ENCODE measurements at places on chromosomes 3 and 15.
A peak's percentile ranks its signal among the peaks of the same experiment; 100 is the strongest.

DNA sequence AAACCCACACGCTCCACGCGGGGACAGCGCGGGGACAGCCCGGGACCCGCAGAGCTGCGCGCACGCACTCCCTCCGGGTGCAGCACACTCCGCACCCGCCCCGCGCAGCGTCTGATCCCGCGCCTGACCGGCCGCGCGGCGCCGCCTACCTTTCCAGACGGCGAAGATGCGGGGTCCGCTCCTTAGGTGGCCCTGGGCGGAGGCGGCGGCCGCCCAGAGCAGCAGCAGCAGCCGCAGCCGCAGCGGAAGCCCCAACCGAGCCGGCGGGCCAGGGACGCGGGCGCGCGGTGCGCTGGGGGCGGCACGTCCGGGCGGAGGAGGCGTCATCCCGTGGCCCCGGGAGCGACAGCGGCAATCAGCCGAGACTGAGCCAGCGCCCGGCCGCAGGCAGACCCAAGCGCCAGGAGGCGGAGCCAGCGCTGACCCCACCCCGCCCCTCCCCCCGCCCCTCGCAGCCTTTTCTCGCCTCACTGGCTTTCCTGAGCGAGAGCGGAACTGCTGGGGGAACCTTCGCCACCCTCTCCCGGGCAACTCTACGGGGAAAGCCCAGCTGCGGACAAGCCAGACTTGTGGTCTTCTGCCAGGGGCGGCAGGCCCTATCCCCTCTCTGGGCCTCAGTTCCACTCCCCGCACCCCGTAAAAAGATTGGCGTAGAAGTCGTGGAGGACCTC lies at the start of gene SEMA7A:
Gene SEMA7A (minus strand): TSS at position 367 of the 671 bp plus-strand sequence. CDS start 40 bp downstream, at position 327.
- H3K36me3 ChIP-seq = peaks cover 27% of the 10 kb centered on the region
- H3K27ac ChIP-seq = peak within 1 kb of the TSS; percentile 86
- H3K4me1 ChIP-seq = peaks cover 72% of the 10 kb centered on the region
- no peaks in the 10 kb centered on the region for H3K27me3 ChIP-seq
- H3K4me3 ChIP-seq = peak within 1 kb of the TSS; percentile 95
- DNase-seq = peak; percentile 96

GRCh38 chr3:171311784-171312183 lies 148.4 kb downstream of the TNIK start:
- H3K4me3 ChIP-seq = peak overlapping the region; percentile 38
- H3K27me3 ChIP-seq = no peaks in the 10 kb centered on the region
- no peak overlapping the region for H3K27ac ChIP-seq
- no peak for DNase-seq
- H3K36me3 ChIP-seq = peaks cover 11% of the 10 kb centered on the region

GRCh38 chr15:101038327-101039003 lies 119.3 kb downstream of the LRRK1 start:
- no peak overlapping the region for H3K27ac ChIP-seq
- H3K4me3 ChIP-seq = no peak overlapping the region
- H3K27me3 ChIP-seq = peaks cover 62% of the 10 kb centered on the region
- DNase-seq = no peak

DNA sequence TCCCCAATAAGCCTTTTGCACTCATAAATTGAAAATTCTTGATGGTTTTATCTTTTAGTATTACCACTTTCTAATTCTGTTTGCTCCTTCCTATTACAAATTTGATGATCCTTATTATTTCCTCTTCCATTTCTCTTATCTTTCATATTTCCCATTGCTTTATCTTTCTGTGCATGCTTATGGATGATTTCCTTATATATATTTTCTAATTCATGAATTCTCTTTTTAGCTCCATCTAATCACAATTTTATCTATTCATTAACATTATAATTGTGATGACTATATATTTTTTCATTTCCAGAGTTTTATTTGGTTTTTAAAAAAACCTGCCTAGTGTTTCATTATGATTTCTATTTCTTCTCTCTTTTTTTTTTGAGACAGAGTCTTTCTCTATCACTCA lies 17.9 kb downstream of the FOXL2NB start:
- H3K4me1 ChIP-seq = peaks cover 9% of the 10 kb centered on the region
- H3K36me3 ChIP-seq = no peaks in the 10 kb centered on the region
- H3K27ac ChIP-seq = no peak overlapping the region
- H3K27me3 ChIP-seq = peaks cover 23% of the 10 kb centered on the region
- no peak overlapping the region for H3K4me3 ChIP-seq

GRCh38 chr3:72473156-72473555 lies 375.1 kb downstream of the SHQ1 start:
- H3K36me3 ChIP-seq = peaks cover 3% of the 10 kb centered on the region
- H3K4me3 ChIP-seq = no peak overlapping the region
- H3K27ac ChIP-seq = peak overlapping the region; percentile 46
- H3K4me1 ChIP-seq = peaks cover 26% of the 10 kb centered on the region
- H3K27me3 ChIP-seq = no peaks in the 10 kb centered on the region

GRCh38 chr3:13025090-13025489 lies 48.1 kb downstream of the IQSEC1 start:
- no peaks in the 10 kb centered on the region for H3K36me3 ChIP-seq
- H3K27ac ChIP-seq = no peak overlapping the region
- no peak for DNase-seq
- peaks cover 10% of the 10 kb centered on the region for H3K4me1 ChIP-seq

GRCh38 chr3:69787436-69788168 lies 48.3 kb downstream of the MITF start:
- no peaks in the 10 kb centered on the region for H3K4me1 ChIP-seq
- no peaks in the 10 kb centered on the region for H3K36me3 ChIP-seq
- no peaks in the 10 kb centered on the region for H3K27me3 ChIP-seq

DNA sequence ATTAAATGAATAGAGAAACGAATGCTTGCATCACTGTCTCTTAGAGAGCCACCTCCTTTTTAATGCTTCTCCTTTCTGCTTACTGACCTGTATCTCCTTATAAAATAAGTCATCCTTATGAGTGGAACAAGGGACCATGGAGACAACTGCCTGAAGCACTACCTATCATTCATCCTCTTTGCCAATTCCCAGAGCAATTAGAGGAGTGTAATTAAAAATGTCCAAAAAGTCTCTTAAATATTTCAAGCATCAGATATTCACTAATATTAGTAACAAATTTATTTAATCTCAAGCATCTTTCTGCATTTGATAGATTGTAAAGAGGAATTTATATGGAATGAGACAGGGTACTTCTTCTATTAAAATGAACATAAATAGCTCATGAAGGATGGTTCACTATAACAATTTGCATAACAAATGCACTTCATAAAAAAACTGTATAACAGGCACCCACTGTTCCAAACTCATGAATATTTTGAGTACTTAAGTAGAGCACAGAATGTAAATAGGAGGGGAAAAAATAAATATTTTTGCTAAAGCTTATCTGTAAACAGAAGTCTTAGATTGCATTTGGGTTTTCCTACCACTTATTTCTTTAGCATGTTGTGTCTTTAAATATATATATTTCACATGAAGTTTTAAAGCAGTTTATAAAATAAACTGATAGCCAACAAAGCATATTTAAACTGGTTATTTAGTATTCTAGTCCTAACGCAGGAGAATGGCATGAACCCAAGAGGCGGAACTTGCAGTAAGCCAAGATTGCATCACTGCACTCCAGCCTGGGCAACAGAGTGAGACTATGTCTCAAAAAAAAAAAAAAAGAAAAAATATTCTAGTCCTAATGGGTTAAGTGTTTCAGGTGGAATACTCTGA lies 269.3 kb downstream of the TBL1XR1 start:
- H3K27me3 ChIP-seq = peaks cover 11% of the 10 kb centered on the region
- no peaks in the 10 kb centered on the region for H3K4me1 ChIP-seq
- H3K27ac ChIP-seq = no peak overlapping the region

DNA sequence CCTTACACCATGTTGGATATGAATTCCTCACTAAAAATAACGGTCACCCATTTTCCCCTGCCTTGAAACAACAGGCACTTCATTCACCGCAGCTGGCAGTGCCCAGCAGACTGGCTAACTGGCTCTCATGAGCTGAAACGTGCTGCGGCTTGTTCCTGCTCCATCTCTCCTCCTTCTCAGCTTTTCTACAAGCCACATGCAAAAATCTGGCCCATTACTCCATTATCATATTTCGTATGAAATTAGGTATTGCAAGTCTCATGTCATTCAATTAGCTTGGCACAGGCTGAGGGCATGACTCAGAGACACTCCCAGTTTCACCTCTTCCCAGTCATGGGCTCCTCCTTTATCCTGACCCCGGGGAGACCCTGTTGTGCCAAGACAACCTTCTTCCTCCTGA lies 60.0 kb downstream of the MAGEF1 start:
- H3K27me3 ChIP-seq = peaks cover 7% of the 10 kb centered on the region
- no peak overlapping the region for H3K27ac ChIP-seq
- H3K4me1 ChIP-seq = peaks cover 8% of the 10 kb centered on the region
- no peaks in the 10 kb centered on the region for H3K36me3 ChIP-seq

DNA sequence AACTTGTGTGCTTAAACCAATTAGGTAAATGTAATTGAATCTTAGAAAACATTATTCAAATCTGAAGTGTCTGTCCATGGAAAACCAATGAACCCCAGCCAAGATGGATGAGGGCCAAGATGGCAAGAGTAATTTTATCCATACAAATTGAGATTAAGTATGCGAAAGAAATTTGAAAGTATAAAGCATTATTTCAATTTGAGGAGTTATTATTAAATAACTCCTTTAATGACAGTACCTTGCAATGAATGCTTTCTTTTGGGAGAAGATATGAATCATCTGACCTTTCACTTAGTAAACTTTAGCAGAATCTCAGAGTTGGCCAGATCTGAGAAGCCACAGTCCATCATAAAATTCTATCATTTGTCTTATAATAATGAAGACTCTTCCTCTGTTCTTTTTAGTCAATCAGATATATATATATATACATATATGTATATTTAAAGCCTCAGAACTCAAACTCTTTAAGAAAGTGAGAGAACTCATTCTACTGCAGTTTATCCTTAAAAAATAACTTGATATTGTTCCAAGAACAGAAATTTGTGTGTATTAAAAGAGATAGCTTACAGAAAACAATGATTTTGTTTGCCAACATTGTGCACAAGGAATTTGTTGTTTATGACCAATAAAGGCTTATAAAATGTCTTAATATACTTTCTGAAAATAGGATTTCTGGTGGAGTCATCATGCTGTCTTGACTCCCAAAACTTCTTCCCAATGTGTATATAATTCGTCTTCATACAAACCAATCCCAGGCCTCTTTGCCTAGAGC lies 434.8 kb upstream of the THBS1 start:
- H3K4me1 ChIP-seq = peaks cover 37% of the 10 kb centered on the region
- H3K27ac ChIP-seq = no peak overlapping the region
- no peaks in the 10 kb centered on the region for H3K27me3 ChIP-seq

DNA sequence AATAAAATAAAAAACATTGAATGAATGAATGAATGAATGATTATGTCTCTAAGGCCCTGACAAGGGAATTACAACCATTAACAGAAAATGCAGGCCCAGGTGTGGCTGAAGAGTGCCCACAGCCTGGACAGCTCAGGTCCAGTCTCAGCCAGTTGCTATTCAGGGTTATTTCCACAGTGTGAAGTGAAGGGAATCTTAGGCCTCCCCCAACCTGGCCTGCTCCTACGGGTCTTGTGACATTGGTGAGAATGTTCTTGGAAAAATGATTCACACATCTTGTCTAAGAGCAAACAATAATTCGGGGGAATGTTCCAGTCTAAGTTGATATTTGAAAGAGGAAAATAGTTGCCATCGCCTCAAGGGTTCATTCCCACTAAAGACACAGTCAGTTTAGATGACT lies 37.0 kb downstream of the MINDY4B start:
- no peaks in the 10 kb centered on the region for H3K36me3 ChIP-seq
- H3K27ac ChIP-seq = no peak overlapping the region
- peaks cover 15% of the 10 kb centered on the region for H3K27me3 ChIP-seq
- DNase-seq = no peak

- H3K4me1 ChIP-seq = peaks cover 2% of the 10 kb centered on the region
- H3K36me3 ChIP-seq = no peaks in the 10 kb centered on the region
- H3K27ac ChIP-seq = no peak overlapping the region
These were observed 9.3 kb downstream of the GLDN start for GRCh38 chr15:51350723-51351122.

GRCh38 chr3:134081211-134081610 lies 51.5 kb upstream of the SLCO2A1 start:
- DNase-seq = no peak
- H3K36me3 ChIP-seq = no peaks in the 10 kb centered on the region
- H3K27ac ChIP-seq = no peak overlapping the region
- no peak overlapping the region for H3K4me3 ChIP-seq

GRCh38 chr3:15331606-15332404 lies 581 bp downstream of the SH3BP5 start:
- peaks cover 2% of the 10 kb centered on the region for H3K27me3 ChIP-seq
- peak; percentile 79 for DNase-seq
- peaks cover 29% of the 10 kb centered on the region for H3K36me3 ChIP-seq
- H3K4me1 ChIP-seq = peaks cover 51% of the 10 kb centered on the region

- H3K4me3 ChIP-seq = no peak overlapping the region
- H3K27me3 ChIP-seq = peaks cover 61% of the 10 kb centered on the region
- H3K36me3 ChIP-seq = no peaks in the 10 kb centered on the region
- H3K27ac ChIP-seq = no peak overlapping the region
- DNase-seq = no peak
- H3K4me1 ChIP-seq = no peaks in the 10 kb centered on the region
These were observed 10.3 kb upstream of the RYK start for GRCh38 chr3:134260987-134261386.

DNA sequence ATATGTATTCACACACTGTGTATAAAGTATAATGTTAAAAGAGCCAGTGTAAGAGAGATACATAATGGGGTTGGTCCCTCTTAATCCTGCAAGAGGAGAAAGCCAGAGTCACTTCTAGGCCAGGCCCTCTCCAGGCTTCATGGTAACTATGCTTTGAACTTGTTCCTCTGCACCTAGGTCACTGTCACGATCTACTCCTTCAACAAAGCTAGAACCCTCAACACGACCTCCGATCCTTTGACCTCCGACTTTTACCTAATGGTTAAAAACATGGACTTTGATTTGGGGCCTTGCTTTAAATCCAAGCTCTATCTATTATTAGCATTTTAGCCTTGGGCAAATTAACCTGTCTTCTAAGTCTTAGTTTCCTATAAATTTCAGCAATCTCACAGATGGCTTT lies 153.9 kb upstream of the NR2E3 start:
- H3K4me1 ChIP-seq = no peaks in the 10 kb centered on the region
- no peak overlapping the region for H3K27ac ChIP-seq
- no peak overlapping the region for H3K4me3 ChIP-seq
- peaks cover 6% of the 10 kb centered on the region for H3K27me3 ChIP-seq
- DNase-seq = no peak
- no peaks in the 10 kb centered on the region for H3K36me3 ChIP-seq

DNA sequence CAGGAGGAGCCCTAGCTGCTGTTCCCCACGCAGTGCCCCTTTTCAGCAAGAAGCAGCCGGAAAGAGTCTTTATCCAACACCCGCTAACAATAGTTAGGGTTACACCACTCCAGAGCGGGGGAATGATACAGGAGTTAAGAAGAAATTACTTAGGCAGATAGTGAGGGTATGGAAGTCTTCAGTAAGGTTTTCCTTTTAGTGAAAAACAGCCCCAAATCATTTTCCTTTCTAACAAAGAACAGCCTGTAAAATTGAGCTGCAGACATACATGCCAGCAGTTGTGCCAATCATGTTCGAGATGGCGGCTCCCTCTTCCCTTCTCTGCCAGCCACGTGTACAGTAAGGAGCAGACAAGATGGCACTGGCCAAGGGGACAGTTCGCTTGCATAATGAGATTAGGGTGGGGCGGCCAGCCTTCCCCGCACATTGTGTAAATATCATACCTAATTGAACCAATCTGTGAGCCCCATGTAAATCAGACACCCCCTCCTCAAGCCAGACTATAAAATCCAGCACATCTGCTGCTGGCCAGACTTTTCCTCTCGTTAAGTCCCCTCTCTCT lies 18.5 kb upstream of the SENP5 start:
- no peak for DNase-seq
- H3K4me1 ChIP-seq = no peaks in the 10 kb centered on the region
- H3K4me3 ChIP-seq = no peak overlapping the region
- no peak overlapping the region for H3K27ac ChIP-seq
- H3K27me3 ChIP-seq = no peaks in the 10 kb centered on the region
- no peaks in the 10 kb centered on the region for H3K36me3 ChIP-seq

Measured in activated CD4-positive, alpha-beta T cell treated with anti-CD3 and anti-CD28 coated beads, Interleukin-2, amount 10 ng/mL, durations not matched to agents 24 days and 14 days (primary cell).